ENCODE measurements at places on chromosomes 3 and 15.

- no peak for DNase-seq
Measured at GRCh38 chr3:184949251-184949965, 137.4 kb downstream of the VPS8 start.

DNA sequence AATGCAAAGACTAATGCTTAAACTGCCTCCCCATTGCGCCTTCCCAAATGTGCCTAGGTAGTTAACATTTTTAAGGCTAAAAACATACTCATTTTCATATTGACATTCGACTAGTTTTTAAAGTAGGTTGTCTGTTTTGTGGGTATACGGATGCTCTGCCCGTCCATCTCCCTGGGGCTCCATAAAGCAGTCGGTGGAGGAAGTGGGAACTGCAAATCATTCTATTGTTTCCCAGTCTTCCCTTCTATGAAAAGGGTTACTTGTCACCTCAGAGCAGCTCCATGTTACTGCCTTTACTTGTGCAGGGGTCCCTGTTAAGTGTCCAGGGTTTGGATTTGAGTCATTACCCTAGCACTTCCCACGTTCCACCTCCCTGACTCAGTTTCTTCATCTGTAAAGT, 10.9 kb downstream of the CHCHD6 start:
- DNase-seq = no peak

- DNase-seq = no peak
Measured at GRCh38 chr3:128193168-128193567, 39.9 kb downstream of the EEFSEC start.

DNA sequence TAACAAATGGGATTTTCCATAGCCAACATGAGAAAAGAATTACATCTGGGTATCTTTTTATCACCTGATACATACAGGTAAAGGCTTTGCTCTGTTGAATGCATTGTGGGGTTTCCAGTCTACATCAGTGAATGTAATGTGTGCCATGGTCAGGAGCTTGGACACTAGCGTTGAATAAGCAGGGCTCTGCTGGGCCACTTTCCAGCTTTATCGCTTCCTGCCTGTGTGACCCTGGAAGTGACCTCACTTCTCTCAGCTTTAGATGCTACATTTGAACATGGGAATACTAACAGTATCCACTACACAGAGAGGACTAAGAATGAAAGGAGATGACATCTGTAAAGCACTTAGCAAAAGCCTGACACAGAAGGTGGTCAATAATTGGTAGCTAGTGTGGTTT, 40.1 kb downstream of the TTC23 start:
- DNase-seq = no peak

DNA sequence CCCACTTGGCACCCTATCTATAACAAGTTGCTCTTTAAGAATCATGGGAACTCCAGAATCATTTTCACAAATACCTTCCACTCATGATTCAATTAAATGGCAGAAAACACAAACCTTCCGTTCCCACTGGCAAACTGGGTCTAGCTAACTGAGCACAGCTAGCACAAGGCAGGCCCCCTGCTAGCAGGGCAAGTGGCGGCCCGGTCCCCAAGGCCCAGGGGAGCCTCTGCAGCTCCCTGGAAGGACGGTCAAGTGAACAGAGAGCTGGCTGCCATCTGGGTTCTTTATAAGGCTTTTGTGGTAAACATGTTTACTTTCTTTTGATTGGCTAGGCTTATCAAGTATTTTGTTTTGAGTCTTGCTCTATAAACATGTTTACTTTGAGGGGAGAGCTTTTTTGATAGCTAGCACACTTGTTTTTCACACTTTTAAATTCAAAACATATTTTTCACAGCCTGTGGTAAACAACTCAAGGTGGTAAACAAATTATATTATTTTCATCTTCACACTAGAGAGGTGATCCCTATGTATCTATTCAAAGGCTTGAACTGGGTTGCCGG, 81.4 kb downstream of the FOXP1 start:
- no peak for DNase-seq

DNA sequence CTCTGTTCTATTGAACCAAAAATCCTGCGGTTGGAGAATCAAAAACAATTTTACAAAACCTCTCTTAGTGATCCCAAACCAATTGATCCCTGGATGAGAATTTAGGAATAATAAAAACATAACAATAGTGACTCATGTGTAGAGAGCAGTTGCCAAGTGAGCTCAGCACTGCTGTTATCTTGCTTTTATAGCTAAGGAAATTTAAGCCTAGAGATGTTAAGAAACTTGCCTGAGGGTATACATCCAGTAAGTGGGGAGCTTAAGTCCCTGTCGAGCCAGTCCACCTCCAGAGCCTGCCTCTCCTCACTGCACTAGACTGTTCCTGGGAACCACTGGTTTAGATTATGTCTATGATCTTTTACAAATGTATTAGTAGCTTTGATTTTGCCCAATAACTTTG, 358.4 kb upstream of the LMCD1 start:
- no peak for DNase-seq

DNA sequence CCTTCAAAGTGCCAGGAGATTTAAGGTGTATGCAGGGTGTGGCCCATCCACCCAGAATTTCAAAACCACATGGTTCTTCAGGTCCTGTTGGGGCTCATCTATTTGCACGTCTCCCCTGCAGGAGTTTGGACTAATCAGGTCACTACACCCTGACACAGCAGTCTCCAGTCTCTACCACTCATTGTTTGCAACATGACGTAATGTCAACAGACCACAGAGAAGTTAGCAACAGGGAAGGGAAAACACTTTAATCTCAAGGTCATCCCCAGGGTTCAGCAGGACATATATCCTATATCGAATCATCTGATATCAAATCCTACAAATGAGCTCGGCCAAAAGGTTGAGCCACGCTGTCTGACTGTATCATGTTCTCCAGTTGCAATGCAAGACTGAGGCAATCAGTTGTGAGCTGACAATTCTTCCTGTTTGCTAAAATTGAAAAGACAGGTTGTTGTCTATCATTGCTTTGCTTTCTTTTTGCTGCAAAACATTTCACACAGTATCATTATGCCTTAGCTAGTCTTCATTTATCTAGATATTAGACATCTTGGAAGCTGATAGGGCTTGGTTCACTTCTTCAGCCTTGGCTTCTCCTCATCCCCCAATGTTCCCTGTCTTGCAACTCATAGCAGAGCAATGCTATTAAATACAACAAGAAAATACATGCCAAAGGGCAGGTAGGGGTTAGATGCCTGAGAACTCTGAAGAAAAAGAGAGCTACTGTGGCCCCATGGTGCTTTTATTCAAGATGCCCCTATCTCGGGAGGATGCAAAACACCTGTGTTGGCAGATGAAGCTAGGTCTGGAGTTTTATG, 13.4 kb upstream of the LEKR1 start:
- DNase-seq = no peak

GRCh38 chr3:31314258-31314657, 218.5 kb upstream of the STT3B start:
- no peak for DNase-seq

DNA sequence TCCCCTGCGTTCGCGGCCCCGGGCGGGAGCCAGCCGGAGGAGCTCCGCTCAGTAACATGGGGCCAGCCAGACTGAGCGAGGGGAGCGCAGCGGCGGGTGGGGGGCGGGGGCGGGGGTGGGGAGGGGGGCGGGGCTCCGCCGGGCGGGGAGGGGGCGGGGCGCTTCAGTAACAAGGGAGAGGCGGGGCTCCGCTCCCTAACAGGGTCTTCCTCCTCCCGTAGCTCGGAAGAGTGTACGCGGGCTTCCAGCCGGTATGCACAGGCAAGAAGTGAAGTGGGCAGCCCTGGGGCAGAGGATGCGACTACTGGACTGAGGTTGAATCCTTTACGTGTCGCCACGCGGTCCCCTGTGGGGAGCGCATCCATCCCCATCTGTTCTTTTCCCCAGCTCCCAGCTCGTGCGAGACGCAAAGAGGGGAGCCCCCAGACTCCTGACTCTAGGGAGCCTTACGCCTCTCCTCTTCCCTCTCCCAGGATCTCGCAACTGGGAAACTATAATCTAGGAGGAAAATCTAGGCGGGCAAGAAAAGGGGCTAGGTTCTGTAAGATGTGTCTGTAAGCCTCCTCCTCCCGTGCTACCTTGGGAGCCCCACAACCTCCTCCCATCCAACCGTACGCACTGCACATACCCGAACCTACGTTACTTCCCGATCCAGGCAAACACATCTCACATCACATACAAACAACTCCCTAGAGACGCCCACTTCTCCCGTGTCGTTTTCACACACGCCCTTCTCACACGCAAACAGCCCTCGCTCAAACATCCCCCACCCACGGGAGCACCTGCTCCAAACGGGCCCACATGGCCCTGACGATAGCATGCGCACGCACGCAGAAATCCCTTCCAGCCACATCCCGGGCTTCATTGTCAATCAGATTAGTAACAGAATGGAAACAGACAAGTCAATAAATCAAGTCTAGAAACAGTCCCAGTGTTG, at the start of gene SHF:
Gene SHF, minus strand, starts transcription at position 73 of the 937 bp plus-strand sequence. Its CDS starts 15 bp downstream, at position 58.
- peak; percentile 76 for DNase-seq

DNA sequence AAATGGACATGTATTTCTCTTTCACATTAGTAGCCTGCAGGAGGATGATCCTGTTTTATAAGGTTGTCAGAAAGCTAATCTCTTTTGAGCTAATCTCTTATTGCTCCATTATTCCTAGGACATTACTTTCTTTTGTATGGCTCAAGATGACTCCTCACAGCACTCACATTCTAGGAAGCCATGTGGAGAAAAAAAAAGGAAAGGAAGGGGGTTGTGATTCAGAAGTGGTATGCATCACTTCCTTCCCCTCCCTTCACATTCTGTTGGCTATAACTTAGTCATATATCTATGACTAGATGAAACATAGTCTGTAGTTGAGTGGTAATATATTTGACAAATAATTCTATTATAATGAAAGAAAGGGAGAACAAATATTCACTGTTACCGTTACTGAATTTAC, 168.8 kb upstream of the TTC14 start:
- DNase-seq = peak; percentile 14

DNA sequence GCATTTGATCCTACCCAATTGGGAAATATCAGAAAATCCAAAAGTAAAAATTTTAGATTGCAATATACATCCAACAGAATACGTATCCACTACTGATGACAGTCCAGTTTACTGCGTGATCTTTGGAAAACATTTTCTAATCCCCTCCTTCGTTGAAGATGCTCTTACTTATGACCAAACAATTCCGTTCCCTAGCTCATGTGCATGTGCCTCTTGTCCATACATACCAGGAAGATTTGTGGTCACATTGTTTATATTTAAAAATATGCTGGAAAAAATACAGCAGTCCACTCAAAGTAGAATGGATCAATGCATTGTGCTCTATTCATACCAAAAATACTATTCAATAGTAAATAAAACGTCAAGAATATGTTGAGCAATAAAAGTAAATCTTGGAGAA, 135.3 kb downstream of the CHL1 start:
- no peak for DNase-seq

DNA sequence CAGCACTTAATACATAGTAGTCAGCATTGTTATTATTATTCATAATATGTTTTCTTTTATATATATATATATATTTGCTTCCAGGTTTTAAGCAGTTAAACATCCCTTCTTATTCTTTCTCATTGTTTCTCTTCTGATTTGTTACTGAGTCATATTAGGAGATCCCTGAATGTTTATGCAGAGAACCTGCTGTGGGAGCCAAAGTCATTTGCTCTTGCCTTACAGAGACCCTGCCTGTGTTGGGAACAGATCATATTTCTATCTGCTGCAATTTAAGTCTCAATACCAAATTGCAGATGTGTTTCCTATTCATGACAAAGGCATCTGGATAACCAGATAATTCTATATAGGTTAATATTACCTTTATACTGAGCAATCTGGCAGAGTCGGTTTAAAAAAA, 323.0 kb upstream of the UMPS start:
- DNase-seq = no peak
